IPS DF 6.9 (cell line): ENCODE measurements at places on chromosomes 1 and 21.

DNA sequence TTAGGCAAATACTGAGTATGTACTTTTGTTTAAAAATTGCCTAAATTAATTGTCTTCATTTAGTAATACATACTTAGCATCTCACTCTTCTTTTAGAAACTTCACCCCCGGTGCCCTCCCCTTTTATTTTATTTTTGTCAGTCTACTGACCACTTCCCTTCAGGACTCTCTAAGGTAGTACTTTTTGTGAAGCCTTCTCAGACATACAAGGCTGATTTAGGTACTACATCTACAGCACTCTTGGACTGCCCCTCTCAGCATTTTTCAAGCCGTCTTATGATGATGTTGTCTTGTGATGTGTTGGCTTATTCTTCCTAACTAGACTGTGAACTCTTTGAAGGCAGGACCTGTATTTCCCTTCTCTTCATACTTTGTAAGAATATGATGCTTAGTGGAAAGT is 24.7 kb downstream of the RPS6KC1 start:
- no peak overlapping the region for H3K4me3 ChIP-seq
- H3K27ac ChIP-seq: no peak overlapping the region
- no peaks in the 10 kb centered on the region for H3K27me3 ChIP-seq
- no peak for DNase-seq
- no peaks in the 10 kb centered on the region for H3K4me1 ChIP-seq

GRCh38 chr1:162470216-162470615 is 27.4 kb upstream of the UHMK1 start:
- H3K27me3 ChIP-seq: no peaks in the 10 kb centered on the region
- DNase-seq: no peak
- H3K36me3 ChIP-seq: no peaks in the 10 kb centered on the region
- H3K4me3 ChIP-seq: no peak overlapping the region

DNA sequence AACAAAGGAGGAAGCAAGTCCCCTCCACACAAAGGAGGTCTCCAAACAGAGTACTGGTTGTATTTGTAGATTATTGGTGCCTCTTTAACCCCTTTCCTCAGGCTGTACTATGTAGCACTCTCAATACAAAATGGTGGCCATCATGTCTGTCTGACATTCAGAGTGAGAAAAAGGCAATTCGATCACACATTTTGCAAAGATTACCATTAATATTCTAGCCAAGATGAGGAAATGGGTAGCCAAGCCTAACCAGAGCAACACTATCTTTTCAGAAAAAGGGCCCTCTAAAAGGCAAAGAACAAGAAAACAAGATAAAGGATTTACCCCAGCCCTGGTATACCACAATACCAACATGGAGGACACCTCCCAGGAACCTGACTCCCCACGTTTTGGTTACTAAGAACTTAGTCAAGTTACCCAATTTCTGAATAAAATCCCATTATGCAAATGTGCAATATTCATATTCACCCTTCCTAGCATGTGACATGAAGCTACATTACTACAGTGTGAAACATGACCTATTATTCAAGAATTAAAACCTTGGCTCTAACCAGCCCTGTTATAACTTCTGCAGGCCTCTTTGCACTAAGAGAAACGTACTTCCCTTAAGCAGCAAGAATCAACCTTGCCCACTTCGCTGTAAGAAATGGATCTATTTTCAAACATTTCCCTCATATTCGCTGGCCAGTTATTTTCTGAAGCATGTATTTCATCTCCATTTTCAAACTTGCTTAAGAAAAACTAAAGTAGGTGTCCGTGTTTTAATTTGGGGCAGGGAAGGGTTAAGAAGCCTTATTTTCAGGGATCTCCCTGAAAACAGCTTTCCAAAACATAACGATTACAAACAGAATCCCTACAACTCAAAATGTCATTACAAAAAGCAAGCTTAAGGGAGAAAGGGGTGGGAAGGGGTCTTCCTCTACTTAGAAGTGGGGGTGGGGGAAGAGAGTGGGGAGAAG is 2.1 kb downstream of the KDM5B start:
- no peak overlapping the region for H3K27ac ChIP-seq
- H3K4me1 ChIP-seq: peaks cover 1% of the 10 kb centered on the region; the same call in 1 of the 2 replicates
- no peaks in the 10 kb centered on the region for H3K36me3 ChIP-seq

DNA sequence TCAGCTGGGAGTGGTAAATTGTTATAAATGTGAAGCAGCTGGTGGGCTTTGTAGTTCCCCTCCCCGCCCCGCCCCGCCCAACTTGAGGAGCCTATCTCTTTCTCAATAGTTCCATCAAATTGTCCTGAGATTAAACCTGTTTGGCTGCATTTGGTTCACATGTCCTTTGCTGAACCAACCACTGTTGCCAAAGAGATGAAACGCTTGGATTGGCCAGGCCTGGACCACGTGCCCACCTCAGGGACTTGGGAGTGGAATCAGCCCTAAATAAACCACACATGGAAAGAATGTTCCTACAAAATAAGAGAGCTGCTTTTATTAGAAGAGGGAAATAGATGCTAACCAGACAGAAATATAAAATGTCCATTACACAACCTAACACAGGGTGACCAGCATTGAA is 424.9 kb upstream of the KAZN start:
- H3K36me3 ChIP-seq: no peaks in the 10 kb centered on the region
- H3K4me3 ChIP-seq: no peak overlapping the region
- H3K4me1 ChIP-seq: no peaks in the 10 kb centered on the region
- no peak overlapping the region for H3K27ac ChIP-seq
- H3K27me3 ChIP-seq: no peaks in the 10 kb centered on the region

- no peak for DNase-seq
- no peak overlapping the region for H3K27ac ChIP-seq
- H3K4me3 ChIP-seq: no peak overlapping the region
- 0 out of 2 replicates have a peak, but pooled peaks cover 2% of the 10 kb centered on the region for H3K27me3 ChIP-seq
- peaks cover 4% of the 10 kb centered on the region; the same call in 1 of the 2 replicates for H3K4me1 ChIP-seq
- no peaks in the 10 kb centered on the region for H3K36me3 ChIP-seq
Observed at GRCh38 chr1:212669600-212669999, 30.0 kb downstream of the BATF3 start.
